ENCODE measurements at places on chromosomes 2 and 18.

- no peak for DNase-seq
These were observed 1.4 kb downstream of the AKAIN1 start for GRCh38 chr18:5195656-5196055.

- no peak for DNase-seq
These were observed 18.2 kb upstream of the PCBP1 start for GRCh38 chr2:70069049-70069448.

GRCh38 chr2:168784993-168785392, 17.4 kb upstream of the NOSTRIN start:
- no peak for DNase-seq

DNA sequence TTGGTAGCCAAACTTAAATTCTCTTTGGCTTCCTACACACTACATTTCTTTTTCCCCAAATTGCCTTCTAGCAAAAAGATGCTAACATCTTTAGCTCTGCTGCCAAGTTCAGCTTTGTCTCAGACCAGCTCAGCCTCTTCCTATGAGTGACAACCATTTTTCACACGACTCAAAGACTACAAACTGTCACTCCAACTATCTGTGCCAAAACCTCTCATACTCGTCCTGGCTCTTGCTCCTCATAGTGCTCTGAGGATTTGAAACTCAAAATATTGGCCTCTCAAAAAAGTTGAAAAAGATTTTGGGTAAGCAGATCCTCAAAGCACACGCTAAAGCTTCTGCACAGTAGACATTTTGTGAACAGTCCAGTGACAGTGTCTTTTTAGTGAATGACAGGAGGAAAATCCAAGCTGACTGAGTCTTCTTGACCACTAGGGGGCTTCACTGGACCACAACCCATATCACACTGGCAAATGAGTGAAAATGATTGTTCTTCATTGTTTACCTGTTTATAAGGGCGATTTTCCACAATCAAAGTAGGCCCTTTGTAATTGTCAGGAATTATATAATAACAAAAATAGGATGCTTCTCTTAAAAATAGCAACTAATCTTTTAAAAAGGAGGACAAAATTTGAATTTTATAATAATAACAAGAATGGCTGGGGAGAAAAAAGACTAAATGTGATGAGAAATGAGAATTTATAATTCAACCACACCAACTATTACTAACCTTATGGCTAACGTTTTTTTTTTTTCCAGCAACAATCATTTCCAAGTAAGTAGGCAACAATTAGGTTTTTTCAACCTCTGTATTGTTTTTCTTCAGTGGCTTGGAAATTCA, 85.5 kb upstream of the PGAP1 start:
- DNase-seq: peak; percentile 90

DNA sequence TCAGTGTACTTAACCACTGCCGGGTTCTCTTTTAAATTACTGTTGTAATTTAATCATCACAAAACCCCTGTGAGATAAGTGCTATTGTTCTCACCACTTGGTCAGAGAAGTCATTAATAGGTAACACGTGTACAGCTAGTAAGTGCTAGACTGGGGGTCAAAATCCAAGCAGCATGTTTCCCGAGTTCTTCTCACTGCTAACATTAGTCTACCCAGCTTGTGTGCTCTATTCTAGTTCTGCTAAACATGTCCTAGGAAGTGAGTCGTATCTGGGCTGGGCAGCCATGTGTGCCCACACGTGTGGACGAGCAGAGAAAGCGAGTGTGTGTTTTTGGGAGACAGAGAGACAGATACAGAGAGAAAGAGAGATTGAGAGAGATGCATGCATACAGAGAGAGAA, 94.1 kb downstream of the BIN1 start:
- no peak for DNase-seq

DNA sequence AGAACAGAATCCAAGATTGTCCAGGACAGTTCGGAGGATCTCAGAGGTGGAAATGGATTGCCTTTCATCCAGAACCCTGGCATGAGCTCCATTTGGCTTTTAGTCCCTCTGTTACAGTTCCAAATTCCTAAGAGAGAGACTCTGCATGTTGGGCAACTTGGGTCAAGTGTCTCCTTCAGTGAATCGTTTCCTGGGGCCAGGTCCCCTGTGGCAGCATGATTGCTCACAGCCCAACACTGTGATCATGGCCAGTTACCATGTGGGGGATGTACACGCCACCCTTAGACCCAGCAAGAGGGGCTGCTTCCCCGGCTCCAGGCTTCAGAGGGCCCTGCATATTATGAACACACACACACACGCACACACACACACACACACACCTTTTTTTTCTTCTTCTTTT, 118.6 kb upstream of the GLI2 start:
- DNase-seq: no peak

DNA sequence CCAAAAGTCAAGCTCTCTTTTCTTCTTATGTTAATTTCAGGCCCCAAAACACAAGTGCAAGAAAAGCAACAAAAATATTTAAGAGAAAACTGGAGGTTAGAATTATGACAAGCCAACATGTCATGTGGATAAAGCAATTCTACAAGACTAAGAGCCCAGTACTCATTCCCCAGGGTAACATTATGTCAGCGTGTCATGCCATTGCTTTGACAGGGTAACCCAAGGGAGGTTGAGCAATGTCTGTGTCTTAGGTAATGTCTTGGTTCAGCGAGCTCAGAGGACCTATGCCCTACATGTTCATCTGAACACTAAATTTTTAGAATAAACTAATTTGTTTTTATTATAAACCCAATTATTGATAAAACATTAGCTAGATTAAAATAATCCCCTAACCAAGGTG, 173.2 kb upstream of the ZNF804A start:
- DNase-seq: no peak

- no peak for DNase-seq
These were observed 145.7 kb upstream of the CDH19 start for GRCh38 chr18:66749481-66750035.

DNA sequence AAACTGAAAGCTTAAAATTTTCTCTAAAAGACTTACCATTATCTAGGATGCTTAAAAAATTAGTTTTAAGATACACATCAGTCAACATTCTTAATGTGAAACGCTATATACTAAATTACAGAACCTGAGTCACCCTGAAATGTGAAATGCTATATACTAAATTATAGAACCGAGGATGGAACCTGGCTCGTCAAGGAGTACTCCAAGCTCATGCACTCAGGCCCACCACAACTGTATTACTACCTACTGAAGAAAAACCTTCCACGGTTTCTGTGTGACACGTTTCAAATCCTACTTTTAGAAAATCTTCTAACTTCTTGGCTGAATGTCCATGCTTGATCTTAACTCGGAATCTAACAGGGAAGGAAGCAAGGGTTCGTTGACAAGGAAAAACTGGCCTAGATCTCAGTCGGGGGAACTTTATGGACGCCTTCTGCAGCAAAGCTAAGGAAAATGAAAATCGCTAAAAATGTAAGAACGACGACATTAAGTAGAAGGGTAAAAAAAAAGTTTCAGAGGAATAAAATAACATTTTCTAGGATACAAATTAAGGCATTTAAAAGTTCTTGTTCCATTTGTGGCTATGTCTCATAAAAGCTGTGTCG, 1.4 kb downstream of the PRKD3 start:
- no peak for DNase-seq

- DNase-seq: no peak
These were observed 3.5 kb downstream of the OBSL1 start for GRCh38 chr2:219567791-219568361.

GRCh38 chr2:109529532-109530449, 84.0 kb downstream of the SEPTIN10 start:
- DNase-seq: no peak

GRCh38 chr2:211070547-211070946, 514.1 kb downstream of the CPS1 start:
- no peak for DNase-seq

DNA sequence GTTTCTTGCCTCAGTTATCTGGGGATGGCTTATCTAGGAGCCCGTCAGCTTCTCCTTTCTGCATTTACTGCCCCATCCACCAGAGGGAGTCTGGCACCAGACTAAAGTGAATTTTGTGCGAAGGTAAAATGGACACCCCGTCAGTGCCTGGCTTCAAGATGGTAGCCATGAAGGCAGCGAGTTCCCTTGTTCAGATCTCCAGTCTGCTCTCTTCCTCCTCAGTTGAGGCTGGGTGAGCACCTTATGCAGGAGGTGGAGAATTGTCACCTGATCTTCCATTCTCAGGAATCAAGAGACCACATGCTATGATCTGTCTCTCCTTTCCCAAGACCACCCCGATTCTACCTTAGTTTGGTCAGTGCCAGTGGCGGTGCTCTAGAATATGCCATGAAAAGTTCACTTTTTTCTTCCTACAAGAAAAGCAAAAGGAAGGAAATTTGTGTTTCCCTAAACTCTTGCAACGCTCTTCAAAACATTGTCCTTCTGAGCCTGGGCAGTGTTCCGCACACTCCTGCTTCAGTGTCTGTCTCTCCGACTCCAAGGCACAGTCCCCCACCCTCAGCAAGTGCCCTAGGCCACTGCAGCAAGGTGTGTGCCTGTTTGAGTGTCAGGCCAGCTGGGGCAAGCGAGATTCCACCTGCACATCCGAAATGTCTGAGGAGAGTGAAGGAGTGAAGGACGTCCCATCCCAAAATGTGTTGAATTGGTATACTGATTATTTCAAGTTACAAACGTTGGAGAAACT, 168.6 kb downstream of the SS18 start:
- peak; percentile 6 for DNase-seq

DNA sequence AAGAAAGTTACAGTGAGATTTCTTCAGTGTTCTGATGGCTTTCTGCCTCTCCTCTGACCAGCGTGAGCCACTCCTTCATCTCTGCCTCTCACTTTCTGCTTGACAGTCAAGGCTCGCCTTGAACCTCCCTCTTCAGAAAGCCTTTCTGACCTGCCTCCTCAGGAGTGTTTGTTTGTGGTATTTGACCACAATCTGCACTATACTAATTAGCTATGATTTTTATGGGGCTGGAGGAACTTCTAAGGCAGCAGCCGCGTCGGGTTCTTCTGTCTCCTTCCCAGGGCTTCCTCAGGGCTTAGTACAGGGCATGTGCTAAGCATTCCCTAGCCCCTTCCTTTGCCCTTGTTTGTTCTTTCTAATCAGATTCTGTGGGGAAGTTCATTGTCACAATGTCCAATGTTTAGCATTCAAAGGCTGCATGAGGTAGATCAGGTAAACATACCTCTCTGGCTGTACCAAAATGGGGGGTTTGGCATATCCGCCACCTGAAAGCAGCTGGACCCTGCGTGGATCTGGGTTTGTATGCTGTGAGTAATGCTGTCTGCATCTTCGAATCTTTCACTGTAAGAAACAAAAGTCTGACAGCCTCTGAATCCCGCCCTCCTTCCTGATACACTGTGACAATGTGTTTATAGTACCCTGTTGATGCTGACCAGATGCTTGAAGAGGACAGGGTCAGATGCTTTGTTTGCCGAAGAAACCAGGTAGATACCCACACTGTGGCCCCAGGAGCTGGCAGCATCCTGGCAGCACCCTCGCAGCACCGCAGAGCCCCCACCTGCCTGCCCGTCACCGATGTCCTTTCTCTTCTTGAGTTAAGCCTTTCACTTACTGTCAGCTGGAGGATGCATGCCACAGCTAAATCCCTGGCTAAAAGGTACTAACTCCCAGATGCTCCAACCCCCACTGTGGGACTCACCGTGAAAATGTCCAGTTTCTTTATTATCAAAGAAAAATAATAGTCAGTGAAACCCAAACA, 260.8 kb upstream of the HDAC4 start:
- no peak for DNase-seq

DNA sequence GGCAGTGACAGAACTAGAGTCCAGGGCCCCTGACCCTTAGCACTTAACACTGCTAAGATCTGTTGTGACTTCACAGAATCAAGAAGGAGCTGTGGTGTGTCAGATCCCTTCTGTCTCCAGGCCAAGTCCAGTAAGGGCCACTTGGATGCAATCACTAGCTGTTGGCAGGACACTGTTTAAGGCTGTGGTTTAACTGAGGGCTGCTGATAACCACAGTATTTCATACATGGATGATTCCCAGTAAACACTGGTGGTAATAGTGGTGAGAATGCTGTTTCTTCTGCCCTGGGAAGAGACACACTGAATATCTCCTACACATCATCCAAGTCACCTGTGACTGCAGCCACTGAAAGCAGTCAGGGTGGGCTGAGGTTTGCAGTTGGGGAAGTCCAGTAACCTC, 77.7 kb upstream of the FBXO11 start:
- no peak for DNase-seq

GRCh38 chr2:63840081-63840784, 1.5 kb upstream of the UGP2 start:
- DNase-seq: no peak

GRCh38 chr2:170498619-170499018, 216.5 kb upstream of the SP5 start:
- peak; percentile 49 for DNase-seq

DNA sequence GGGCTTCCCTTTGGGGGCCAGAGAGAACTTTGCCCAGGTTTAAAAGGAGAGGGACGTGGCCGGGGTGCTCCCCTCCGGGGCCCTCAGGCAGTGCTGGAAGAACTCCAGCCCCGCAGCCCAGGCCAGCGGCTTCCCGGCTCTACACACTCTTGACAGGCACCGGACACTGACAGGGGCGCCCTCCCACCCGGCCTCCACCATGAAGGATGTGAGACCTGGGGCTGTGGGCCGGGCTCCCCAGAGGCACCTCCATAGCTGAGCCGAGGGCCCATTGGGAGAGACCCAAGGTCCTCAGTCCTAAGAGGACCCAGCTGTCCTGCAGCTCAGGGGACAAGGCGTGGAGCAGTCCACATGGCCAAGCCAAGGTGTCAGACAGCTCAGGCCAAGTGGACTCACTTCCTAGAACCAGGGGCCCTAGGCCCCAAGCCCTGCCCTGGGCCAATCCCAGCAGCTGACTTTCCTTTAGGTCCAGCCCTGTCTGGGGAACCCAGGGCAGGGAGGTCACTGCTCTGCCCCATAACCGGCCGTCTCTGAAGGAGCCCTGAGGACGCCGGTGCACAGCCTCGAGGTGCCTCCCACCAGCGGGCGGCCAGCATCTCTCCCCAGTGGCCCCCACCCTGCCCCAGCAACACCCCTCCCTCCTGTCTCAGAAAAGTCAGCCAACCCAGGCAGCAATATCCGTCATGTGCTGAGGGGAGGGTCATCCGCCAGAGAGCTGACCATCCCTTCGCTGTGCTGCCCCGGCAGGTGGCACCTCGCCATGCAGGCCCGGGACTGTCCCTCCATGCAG, 51.8 kb downstream of the BIN1 start:
- DNase-seq: no peak

DNA sequence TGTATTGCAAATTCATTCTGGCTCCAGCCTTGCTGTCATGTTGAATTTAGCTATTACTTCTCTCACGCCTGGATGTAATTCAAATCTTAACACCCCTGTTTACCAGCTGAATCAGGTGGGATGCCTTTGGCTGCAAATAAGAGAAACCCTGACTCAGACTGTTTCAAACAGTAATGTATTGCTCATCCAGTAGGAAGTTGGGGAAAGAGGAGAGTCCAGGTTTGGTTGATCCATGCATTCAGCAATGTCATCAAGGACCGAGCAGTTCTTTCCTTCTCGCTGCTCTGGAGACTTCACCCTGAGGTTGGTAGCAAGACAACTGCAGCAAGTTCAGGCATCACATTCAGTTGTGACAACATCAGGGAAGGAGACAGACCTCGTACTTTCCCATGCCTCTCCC, 6.4 kb upstream of the DARS1 start:
- DNase-seq: no peak

DNA sequence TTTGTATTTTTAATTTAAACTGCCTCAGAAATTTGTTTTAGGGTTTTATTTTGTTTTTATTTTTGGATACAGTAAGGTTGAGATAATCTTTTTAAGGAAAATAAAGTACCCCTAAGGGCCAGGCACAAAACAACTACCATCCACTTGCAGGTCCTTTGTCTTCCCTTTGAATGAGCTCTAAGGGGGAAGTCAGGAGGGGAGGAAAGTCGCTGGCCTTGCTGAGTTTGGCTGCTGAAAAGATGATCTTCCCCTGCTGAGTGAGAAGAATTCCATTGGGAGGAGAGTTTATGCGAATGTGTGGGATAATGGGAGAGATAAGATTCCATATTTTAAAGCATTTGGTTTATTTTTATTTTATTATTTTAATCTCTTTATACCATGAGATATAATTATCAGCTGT, 100.7 kb downstream of the ARHGAP15 start:
- no peak for DNase-seq
